CD8-positive, alpha-beta memory T cell (primary cell): ENCODE measurements at places on chromosomes 16 and 17.

GRCh38 chr17:31789707-31790505 lies 69.1 kb downstream of the COPRS start:
- DNase-seq: no peak

DNA sequence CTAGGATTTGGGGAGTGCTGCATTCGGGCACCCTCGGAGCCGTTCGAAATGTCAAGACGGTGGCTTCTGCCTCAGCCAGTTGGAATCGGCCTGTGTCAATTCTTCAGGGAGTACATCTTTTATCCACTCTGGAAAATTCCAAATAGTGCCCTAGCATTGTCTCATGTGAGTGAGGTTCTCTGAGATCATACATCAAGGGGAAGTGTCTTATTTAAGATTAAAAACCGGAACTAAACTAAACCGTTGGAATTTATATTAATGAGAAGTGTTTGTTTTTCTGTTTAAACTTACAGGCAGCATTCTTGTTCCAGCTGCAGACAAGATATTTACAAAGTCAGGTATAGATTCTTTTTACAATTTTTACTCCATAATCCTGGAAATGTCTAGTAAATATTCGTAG lies 56.8 kb downstream of the SLC47A1 start:
- no peak for DNase-seq

GRCh38 chr17:8499171-8499570 lies 63.5 kb downstream of the NDEL1 start:
- DNase-seq: no peak

DNA sequence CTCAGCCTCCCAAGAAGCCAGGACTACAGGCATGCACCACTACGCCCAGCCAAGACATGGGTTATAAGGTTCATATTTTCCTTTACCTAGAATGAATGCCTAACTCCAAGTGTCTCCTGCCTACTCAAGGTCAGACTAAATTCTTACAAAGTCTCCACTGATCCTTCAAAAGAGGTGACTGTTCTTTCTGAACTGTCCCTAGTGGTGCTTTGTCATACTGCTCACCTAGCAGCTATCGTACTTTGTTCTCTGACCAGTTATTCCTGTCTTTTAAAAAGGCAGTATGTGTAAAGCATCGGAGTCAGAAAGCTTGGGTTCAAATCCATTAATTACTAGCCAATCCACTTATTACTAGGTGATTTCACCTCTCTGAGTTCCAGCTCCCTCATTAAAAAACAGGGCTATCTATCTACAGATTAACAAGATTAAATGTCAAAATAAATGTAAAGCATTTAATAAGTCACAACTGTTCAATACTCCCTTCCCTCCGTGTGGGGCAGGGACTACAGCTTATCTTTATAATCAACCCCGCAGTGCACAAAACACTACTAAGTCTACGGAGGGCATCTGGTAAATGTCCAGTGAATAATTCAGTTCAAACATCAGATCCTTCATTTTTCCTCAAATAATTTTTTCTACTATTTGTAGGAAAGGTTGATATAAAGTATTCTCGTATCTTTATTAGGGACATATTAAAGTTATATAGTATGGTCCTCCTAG lies 20.0 kb upstream of the ITGA2B start:
- no peak for DNase-seq

DNA sequence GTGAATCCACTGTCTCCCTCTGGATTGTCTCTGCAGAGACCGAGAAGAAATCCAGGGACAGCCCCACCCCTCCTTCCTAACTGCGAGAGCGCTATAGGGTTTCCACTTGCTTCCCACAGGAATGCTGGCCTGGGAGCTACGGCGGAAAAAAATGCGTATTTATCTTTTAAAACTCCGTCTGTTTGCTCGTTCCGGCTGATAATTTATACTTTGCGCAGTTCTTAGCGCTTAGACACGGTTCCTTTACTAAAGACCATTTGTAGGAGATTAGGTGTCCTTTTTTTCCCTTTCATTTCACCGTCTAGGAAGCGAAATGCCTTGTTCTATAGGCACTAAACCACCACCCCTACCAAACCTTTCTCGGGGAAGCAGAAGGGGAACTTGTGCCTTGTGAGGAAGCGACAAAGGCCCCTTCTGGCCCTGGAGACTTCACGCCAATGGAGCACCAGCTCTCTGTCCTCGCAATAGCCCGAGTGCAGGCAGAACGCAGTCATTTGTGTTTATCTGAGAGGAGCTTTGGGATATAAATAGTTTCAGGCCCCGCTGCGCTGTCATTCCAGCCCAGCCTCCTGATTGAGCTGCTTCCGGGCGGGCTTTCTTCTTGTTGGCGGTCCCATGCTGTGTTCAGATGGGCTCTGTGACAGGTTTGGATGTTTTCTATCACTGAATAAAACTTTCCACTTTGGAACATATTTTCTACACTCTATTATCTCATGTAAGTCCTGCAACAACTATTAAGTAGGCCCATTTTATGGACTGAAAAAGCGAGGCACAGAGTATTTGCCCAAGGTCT lies 791 bp upstream of the SUPT4H1 start:
- DNase-seq: no peak

DNA sequence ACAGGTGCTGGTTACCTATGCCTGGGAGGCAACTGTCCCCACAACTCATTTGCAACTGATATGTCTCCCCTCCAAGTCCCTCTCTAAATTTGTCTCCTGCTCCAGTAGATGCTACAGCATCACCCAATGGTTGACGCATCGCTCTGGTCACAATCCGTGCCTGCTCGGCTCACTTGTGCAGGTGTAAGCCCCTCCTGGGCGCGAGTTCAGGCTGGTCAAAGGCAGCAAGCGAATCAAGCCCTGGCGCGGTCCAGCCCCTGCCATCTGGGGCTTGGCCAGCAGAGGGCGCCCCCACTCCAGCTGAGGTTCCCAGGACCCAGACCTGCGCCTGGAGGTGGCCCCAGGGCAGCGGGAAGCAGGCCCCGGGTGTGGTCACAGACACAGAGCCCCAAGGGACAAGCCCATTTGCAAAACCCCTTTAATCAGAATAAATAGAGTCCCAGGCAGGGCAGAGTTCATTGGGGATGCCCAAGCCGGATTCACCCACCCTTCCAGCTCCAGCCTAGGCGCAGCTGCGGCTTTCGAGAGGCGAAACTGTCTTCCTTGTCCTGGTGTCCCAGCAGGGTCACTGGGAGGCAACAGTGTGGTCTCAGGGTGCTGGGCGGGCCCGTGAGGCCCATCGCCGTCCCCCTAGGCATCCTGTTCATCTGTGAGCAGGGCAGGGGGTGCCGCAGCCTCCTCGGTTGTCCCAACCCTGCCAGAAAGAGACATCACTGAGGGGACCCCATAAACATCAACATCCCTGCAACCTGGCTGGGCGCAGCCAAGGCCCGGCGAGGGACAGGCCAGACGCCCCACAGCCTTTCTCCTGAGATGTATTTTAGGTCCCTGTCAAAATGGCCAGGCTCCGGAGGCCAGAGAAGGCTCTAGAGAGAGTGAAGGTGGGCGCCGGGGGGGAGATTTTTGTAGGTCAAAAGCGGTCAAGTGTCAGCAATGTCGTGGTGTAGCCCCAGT lies 15.8 kb downstream of the TMC6 start:
- peak; percentile 83 for DNase-seq
